ENCODE measurements at places on chromosomes 3 and 15. TPM values are rescaled to one million over a fixed set of nuclear protein-coding genes. Genes with fewer than 3 reads are reported as not detected.

Gene INO80
- total RNA-seq = 24.9 TPM

Gene NPAP1
- total RNA-seq = 0.16 TPM

Gene POTEB3
- not detected for total RNA-seq

Gene CXCR6
- not detected for total RNA-seq

Gene NUP210
- total RNA-seq = 0.33 TPM

Gene KLHL40
- total RNA-seq = not detected

Gene STRIT1
- total RNA-seq = not detected

Gene SAMD7
- not detected for total RNA-seq

Gene HESX1
- total RNA-seq = 2.4 TPM

Gene IMPG2
- total RNA-seq = 0.65 TPM

Gene SERINC4
- total RNA-seq = not detected

Gene PLA2G4D
- not detected for total RNA-seq

Gene DUOXA2
- total RNA-seq = not detected

Gene NANOGP8
- not detected for total RNA-seq

Gene HEG1
- total RNA-seq = 256 TPM

Gene SLMAP
- 44.1 TPM for total RNA-seq

Gene KLHDC8B
- 91.7 TPM for total RNA-seq
